CD4-positive, alpha-beta T cell treated with Interleukin-21 for 1 hour (primary cell): ENCODE measurements at places on chromosomes 13 and 19.

DNA sequence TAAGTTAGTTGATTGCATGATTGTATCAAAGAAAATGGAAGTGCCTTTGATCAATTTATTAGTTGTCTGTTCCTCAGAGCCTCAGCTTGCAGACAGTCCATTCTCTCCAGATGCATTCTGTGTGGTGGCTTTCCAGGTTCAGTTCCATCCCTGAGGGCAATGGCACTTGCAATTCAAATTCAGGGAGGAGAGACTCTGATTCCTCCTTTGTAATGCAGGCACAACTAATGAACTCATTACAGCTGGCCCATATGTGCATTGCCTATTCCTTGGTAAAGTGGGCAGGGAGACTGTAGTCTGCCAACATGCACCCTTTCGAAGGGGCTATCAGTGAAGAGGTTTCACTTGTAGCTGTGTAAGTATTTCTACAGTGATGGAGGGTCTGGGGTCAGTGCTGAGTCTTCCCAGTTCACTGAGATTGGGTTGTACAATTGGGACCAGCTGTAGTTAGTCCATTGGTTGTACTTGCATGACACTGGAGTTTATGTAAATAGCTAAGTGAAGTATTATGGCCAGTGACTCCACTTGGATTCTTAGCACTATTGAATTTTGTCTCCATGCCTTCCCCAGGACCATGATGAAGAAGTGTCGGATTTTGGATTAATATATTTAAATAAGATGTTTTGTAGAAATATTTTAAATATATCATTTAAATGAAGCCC is 401.7 kb downstream of the GPC6 start:
- DNase-seq = no peak

- peak; percentile 26 for DNase-seq
Observed at GRCh38 chr19:4338441-4339355, at the start of gene STAP2. Gene STAP2, minus strand, starts transcription at chr19:4338827. Its CDS starts 74 bp downstream, at chr19:4338753.

- no peak for DNase-seq
Observed at GRCh38 chr19:37986048-37986750, 79.2 kb downstream of the SIPA1L3 start.

DNA sequence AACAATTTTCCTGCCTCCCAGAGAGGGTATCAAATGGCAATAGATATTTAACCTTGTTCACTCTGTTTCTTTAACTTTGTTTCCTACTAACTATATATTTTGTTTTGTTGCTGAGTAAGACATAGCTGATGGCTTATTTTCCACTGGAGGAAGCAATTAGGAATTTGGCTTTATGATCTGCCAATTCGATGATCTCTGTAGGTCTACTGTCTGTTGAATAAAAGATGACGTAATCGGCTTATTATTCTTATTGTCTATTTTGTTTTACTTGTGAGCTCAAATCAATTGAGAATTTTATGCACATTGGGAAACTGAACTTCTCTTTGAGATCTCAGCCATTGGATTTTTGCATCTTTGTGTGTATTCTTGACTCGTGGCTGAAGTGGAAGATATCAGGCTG is 862.6 kb downstream of the EFNB2 start:
- DNase-seq = no peak

GRCh38 chr13:32282096-32282711 is 33.0 kb downstream of the ZAR1L start:
- DNase-seq = no peak

DNA sequence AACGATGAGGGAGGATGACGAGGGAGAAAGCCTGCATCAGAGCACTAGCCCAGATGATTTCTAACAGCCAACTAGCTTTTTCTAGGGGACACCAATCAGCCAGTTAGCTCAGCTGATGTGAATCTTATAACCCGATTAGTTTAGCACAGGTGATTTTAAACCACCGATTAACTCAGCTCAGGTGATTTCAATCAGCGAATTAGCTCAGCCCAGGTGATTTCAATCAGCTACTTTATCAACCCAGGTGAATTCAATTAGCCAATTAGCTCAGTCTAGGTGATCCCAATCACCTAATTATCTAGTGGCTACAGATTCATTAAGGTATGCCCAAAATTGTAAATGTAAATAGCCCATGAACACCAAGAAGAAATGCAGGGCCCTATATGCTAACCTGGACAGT is 146.9 kb downstream of the ZNF486 start:
- no peak for DNase-seq

DNA sequence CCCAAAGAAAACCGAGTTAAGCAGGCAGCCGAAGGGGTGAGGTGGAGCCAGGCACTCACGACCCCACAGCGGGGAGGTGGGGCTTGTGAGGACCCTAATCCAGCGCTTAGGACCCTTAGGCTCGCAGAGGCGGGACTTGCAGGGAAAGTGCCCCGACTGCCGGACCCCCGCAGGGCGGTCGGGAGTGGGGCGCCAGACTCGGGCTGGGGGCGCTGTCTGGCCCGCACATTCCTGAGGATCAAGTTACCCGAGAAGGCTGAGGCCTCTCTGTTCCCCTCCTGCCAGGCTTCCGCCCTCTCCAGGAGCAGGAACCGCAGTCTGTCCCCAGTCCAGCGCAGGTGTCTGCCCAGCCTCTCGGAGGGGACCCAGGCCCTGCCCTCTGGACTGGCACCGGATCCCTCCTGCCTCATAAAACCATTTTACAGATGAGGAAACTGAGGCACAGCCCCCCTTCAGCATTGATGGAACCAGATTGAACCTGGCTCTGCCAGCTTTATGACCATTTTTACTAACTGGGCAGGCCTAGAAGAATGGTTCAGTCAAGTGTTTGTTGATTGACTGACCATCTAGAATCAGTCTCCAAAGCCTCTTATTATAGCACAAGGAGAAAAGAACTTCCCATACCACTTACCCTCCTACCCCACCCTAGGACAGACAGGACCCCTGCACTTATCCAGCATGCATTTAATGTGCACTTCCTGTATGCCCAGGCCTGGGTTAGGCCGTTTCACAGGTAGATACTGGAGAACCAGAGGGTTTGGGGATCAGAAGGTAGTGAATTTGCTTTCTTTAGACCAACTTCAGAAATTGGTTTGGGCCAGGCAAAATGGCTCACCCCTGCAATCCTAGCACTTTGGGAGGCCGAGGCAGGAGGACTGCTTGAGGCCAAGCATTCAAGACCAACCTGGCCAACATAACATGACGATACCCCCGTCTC is 6.7 kb upstream of the JUND start:
- no peak for DNase-seq

DNA sequence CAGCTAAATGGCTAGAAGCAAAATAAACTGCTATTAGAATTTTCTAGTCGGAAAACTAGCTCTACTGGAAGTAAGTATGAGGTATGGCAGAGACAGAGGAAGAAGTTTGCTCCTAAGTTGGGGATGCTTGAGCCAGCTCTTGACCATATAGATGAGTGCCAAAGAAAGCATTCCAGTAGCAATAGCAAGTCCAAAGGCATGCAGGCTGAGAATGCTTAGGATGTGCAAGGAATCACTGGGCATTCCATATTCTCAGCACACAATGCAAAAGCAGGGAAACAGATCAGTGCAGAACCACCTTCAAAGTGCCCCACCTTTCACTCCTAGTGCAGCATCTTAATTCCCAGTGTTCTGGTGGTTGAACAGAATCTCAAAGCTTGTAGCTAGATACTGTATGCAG is 32.9 kb downstream of the SERTM1 start:
- DNase-seq = no peak

GRCh38 chr13:36750946-36751345 is 68.1 kb upstream of the RFXAP start:
- DNase-seq = no peak

DNA sequence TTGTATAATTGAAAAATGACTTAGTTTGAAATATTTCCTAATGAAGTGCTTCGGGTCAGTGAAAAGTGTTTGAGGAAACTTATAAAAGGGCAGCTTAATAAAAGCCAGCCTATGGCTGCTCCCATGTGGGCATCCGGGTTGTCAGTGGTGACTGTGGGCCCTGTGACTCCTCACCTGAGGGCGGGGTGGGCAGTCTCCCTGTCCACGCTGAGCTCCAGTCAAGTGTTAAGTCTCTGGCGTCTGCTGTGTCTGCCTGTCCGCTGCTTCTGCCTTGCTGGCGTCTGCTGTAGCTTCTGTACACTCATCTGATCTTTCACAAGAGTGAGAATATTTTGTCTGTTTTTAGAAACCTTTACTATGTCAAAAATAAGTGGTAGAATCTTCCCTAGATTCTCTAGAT is 7.1 kb downstream of the LAMP1 start:
- no peak for DNase-seq

- DNase-seq = no peak
Observed at GRCh38 chr13:99935772-99936171, 35.8 kb downstream of the ZIC5 start.

GRCh38 chr19:23528376-23528775 is 133.1 kb upstream of the ZNF91 start:
- no peak for DNase-seq

- DNase-seq = no peak
Observed at GRCh38 chr13:86425170-86425815, 626.1 kb upstream of the SLITRK6 start.

DNA sequence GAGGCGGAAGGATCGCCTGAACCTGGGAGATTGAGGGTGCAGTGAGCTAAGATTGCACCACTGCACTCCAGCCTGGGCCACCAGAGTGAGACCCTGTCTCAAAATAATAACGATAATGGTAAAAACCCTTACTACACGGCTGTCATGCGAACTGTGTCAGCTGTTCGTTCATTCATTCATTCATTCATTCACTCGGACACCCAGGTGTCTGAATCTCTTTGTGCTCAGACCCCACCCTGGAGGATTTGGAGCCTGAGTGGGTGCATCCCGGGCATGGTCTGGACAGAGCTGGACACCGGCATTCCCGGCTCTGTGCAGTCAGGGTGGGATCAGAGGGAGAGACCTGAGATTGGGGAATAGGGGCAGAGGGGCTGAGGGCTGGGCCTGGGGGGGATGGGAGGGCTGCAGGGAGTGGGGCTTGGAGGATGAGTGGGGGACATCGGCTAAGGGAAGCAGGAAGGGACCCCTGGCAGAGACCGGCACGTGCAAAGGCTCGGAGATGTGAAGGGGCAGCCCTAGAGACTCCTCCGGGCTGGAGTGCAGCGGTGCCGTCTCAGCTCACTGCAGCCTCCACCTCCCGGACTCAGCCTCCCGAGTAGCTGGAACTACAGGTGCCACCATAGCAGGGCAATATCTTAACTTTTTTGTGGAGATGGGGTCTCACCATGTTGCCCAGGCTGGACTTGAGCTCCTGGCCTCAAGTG is 31.6 kb upstream of the TCF3 start:
- no peak for DNase-seq

DNA sequence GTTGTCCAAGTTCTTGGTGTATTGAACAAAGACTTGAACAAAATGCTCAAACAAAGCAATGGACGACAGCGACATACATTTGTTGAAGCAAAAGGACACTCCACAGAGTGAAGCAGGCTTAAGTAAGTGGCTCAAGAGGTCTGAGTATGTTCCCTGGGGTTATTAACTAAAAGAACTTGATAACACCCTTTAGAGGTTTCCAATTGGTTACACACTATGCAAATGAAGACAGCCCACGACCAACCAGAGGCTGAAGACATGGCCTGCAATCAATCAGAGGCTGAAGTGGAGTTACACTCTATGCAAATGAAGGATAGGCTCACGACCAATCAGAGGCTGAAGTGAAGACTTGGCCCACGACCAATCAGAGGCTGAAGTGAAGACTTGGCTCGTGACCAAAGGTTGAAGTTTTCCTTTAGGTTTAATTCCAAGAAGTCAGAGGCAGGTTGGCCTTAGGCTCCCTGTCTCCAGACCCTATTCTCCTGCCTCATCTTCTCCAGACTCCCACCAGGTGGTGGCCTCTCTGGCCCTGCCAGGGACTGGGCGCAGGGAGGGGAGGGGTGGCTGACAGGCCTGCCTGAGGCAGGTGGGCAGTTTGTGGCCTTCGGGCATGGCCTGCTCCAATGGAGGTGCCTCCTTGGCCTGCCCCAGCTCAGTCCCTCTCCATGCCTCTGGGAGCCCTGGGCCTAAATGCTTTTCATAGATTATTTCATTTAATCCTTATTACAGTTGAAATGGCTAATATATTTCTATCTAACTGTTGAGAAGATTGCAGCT is 38.1 kb downstream of the CCDC169 start:
- no peak for DNase-seq

DNA sequence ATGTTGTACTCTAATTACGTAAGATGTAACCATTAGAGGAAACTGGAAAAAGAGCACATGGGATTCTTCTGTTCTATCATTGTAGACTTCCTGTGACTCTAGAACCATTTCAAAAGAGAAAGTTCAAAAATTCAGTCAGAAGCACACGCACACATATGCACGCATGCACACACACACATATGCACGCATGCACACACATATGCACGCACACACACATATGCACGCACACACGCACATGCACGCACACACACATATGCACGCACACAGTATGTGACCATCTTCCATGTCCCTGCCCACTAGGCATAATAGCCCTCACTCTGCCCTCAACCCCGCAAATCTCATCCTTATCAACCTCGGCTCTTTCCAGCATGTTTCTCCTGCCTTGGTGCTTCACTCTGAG is 14.0 kb downstream of the GP6 start:
- DNase-seq = no peak

- DNase-seq = no peak
Observed at GRCh38 chr13:104297075-104297474, 1230.9 kb upstream of the SLC10A2 start.

GRCh38 chr19:38736413-38737280 is 7.6 kb downstream of the CAPN12 start:
- DNase-seq = peak; percentile 69
